ENCODE measurements at places on chromosomes 12 and 14.

- no peak for DNase-seq
Measured at GRCh38 chr14:72884386-72884785, 9.5 kb downstream of the DPF3 start.

DNA sequence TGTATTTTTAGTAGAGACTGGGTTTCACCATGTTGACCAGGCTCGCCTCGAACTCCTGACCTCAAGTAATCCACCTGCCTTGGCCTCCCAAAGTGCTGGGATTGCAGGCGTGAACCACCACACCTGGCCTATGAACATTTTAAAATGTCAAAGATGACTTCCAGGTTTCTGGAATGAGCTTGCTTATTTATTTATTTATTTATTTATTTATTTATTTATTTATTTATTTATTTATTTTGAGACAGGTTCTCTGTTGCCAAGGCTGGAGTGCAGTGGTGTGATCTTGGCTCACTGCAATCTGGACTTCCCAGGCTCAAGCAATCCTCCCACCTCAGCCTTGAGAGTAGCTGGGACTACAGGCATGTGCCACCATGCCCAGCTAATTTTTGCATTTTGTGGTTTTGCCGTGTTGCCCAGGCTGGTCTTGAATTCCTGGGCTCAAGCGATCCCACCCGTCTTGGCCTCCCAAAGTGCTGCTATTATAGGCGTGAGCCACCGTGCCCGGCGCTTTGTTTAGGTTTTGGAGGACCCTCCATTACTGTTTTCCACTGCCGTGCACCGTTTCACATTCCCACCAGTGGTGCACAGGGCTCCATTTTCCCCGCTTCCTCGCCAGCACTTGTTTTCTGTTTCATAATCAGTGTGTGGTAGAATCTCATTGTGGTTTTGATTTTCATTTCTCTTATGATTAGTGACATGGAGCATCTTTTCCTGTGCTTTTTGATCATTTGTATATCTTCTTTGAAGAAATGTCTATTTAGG is 6.4 kb upstream of the CFAP251 start:
- DNase-seq, result no peak

- no peak for DNase-seq
Measured at GRCh38 chr14:67900231-67900630, 80.7 kb downstream of the RAD51B start.

DNA sequence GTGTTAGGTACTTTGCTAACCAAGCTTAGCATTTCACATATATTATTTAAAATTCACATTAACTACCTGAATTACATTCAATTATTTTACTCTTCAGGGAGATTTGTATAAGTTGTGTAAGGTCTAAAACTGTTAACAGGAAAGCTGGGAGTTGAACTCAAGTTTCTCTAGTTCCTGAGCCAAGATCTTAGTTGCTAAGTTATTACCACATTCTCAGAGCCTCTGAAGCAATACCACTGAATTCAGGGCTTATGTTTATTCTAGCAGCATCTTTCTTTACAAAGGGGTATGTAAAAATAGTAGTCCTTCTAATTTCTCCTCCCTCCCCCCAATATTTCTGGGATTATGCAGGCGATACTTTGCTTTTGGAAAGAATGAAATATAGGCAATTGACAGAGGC is 786.8 kb downstream of the DIO2 start:
- no peak for DNase-seq

GRCh38 chr12:5096241-5096924 is 52.7 kb downstream of the KCNA5 start:
- DNase-seq, result no peak

DNA sequence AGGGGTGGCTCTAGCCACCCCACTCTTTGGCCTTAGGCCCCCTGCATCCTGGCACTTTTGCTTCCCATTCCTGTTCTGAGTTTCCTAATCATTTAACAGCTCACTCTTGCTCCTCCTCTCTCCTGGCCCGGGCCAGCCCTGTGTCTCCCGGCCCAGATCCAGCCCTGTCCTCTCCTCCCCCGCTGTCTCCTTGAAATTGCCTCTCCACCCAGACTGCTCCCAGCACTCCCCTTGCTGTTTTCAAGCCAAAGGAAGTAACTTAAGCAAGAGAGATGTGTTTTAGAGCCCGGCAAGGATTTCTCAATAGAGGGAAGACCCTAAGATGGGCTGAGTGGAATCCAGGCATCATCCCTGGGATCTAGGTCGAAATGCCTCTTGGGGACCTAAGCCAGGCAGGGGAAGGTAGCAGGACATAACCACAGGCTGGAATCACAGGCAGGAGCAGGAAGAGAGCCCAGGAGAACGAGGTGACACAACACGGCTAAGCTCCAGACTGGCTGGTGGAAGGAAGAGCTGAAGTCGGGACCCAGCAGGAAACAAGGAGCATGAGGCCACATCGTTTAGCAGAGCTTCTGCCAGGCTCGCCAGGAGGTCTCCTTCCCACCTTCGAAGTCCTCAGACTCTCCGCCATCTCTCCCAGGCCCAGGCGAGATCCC is 2.0 kb upstream of the LRP1-AS start:
- DNase-seq, result no peak

- DNase-seq, result no peak
Measured at GRCh38 chr12:57631566-57632072, 1.4 kb downstream of the B4GALNT1 start.

- DNase-seq, result no peak
Measured at GRCh38 chr12:81843599-81843998, 84.4 kb upstream of the PPFIA2 start.

- DNase-seq, result no peak
Measured at GRCh38 chr12:117053050-117053400, 46.2 kb downstream of the TESC start.

GRCh38 chr12:47359310-47360092 is 279.7 kb upstream of the AMIGO2 start:
- no peak for DNase-seq

All from CD4-positive, alpha-beta T cell treated with Interleukin-15 for 4 hours (primary cell).